ENCODE measurements at places on chromosomes 12 and 14.

GRCh38 chr14:71918955-71919354 lies 13.3 kb upstream of the RGS6 start:
- DNase-seq, result no peak

GRCh38 chr12:103768467-103769123 lies 72.4 kb downstream of the NT5DC3 start:
- no peak for DNase-seq

DNA sequence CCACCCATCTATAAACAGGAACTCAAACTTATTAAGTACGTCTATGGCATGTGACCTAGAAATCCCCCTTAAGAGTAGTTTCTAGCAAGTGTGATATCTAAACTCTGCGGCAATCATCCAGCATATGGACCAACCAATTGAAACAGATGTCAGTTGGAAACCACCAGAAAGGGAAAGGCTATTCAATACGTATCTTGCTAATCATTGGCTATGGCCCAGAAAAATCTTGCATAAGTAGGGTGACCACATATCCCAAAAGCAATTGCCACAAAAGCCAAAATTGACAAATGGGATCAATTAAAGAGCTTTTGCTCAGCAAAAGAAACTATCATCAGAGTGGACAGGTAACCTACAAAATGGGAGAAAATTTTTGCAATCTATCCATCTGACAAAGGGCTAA lies 24.2 kb downstream of the SYNJ2BP start:
- DNase-seq, result no peak

DNA sequence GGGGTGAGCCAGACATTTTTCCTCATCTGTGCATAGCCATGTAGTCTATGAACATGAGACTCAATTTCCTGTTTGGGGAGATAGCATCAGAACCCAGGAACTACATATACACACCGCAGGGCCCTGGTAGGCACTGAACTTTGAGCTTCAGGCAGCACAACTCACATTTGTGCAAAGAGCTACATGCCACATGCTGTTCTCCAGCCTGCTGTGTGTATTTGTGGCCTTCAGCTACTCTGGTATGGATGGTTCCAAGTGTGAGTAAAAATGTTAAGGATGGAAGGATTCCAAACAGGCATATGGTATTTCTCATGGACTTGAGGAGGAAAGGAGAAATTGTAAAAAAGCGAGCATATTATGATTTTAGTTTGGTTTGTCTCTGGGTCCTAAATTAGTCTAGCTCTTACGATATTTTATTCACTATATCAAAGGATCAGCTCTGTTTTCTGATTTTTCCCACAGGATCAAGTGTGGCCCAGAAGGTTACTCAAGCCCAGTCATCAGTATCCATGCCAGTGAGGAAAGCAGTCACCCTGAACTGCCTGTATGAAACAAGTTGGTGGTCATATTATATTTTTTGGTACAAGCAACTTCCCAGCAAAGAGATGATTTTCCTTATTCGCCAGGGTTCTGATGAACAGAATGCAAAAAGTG lies 422.4 kb upstream of the OR4E1 start:
- DNase-seq, result no peak

GRCh38 chr12:29230800-29231560 lies 81.9 kb downstream of the FAR2 start:
- DNase-seq, result no peak

- DNase-seq, result no peak
These were observed 18.5 kb upstream of the SFSWAP start for GRCh38 chr12:131692431-131692830.

Data from activated CD8-positive, alpha-beta memory T cell treated with anti-CD3 and anti-CD28 coated beads for 1 hour (primary cell).